H9 (cell line): ENCODE measurements at places on chromosomes 7 and 10. TPM values are rescaled to one million over a fixed set of nuclear protein-coding genes. Genes with fewer than 3 reads are reported as not detected.
A peak's percentile ranks its signal among the peaks of the same experiment; 100 is the strongest.

- DNase-seq = no peak
Observed at GRCh38 chr7:95330204-95330960, 6.0 kb upstream of the PON1 start.

The SORBS1 gene
- 21.5 and 24.3 TPM in 2 replicates for total RNA-seq

The MYH16 gene
- not detected in 2 replicates for total RNA-seq

DNA sequence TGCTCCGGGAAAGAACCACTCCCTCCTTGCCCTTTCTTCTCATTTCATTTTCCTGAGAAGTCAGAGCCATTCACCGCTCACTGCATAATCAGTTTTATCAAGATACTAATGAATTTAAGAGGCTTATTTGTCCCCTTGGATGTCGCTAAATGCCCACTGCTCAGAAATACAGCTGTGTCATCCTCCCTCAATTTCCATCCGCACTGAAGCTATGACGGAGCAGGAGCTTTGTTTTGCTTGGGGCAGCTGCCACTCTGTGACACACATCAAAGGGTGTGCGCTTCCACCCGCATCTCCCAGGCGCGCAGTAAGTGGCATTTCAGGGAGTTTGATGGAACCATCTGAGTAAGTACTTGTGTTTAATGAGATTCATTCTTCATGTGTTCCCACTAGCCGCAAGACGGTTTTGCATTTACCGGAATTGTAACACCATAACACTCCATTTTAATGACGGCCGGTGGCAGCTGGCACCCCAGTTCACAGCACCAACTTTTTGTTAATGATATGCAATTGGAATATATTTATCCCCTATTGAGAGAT lies 103.8 kb upstream of the PARD3 start:
- DNase-seq = no peak

The HECTD2 gene
- total RNA-seq = 10.9 and 13.4 TPM in 2 replicates

The TMEM229A gene
- total RNA-seq = 0.37 and 0.46 TPM in 2 replicates

The MRC1 gene
- not detected in 2 replicates for total RNA-seq

DNA sequence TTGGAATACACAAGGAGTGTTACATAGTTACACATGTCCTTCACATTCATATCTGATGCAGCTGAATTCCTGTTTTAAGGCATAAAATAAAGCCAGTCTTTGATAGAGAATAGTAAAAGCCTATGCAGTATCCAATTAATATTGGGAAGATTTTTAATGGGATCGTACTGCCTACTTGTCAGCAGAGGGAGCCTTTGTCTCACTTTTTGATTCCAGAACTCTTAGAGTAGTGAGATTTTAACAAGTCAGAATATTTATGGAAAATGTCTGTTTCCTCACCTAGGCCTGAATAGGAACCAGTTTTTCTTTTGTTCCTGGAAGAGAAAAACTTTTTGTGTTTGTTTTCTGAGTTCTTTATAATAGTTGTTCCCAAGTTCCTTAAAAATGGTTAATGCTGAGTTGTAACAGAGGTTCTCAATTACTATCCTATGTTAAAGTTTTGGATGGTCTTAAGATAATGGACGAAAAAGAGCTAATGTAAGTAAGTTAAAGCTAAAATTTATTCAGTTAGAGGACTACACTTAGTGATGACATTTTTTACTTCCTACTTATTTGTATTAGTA lies 114.0 kb downstream of the BBS9 start:
- DNase-seq = no peak

The GPR141 gene
- 0.50 and 0.55 TPM in 2 replicates for total RNA-seq

The IDE gene
- total RNA-seq = 45.0 and 48.9 TPM in 2 replicates

The CCDC71L gene
- 12.8 and 13.7 TPM in 2 replicates for total RNA-seq

DNA sequence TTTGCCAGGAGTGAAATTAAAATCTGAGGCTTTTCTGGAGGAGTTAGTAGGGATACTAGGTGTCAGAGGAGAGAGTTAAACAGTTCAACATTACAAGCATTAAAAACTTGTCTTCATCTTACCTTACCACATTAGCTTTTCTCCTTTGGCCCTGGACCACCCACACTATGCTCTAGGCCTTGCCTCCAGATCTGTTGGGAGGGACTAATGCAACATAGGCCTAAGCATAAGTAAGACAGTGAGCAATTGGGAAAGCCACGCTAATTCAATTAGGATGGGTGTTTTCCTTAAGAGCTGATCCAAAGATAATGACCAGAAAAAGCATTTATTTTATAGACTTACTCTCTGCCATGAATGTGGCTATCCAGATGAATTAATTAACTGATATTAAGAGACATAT lies 158.9 kb downstream of the ELMO1 start:
- DNase-seq = no peak

DNA sequence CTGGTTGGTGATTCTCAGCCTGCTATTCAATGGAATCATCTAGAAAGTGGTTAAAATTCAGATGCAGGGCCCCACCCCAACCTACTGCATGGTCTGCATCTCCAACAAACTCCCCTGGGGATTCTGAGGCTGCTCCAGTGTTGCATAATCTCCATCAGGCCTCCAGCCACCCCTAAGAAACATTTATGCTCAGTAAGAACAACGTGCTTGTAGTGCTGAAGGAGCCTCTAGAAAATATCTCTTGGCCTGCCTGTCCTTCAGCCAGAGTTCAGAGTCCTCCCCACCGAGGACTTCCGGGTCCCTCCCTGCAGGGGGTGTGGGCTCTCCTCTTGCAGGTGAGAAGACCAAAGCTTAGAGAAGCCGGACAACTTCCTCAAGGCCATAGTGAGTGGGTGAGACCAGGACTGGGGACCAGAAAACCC lies 159.8 kb downstream of the SH3PXD2A start:
- no peak for DNase-seq

DNA sequence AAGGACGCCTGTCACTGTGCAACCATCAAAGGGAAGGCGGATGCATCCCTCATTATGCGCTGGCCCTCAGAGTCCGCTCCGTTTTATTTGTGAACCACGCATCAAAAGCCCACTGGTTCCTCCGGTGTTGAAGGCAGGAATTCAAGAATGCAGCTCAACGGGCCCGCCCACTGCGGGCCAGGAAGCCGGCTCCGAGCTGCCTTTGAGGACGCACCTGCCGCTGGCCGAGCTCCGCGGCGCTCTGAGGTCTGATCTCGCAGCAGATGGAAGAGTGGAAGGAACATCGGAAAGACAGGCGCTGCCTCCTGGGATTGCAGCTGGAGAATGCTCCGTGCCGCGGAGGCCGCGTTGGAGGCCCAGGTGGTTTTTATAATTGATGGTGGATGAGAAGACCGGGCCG lies 56.9 kb upstream of the ADGRA1 start:
- peak; percentile 64 for DNase-seq

DNA sequence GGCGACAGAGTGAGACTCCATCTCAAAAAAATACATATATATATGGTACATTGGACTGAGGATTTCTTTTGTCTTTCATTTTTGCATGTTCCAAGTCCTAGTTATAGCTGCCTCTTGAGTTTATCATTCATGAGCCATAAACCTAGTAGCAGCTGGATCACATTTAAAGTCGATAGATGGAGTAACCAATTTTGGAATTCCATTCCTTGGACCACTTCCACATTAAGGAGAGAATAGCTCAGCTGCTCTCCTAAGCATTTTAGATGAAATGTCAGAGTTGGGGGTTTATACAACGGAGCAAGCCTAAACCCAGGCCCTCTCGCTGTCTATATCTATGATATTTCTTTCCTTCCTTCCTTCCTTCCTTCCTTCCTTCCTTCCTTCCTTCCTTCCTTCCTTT lies 141.2 kb downstream of the LYZL1 start:
- DNase-seq = no peak

- no peak for DNase-seq
Observed at GRCh38 chr7:144378651-144379050, 23.4 kb downstream of the ARHGEF5 start.

DNA sequence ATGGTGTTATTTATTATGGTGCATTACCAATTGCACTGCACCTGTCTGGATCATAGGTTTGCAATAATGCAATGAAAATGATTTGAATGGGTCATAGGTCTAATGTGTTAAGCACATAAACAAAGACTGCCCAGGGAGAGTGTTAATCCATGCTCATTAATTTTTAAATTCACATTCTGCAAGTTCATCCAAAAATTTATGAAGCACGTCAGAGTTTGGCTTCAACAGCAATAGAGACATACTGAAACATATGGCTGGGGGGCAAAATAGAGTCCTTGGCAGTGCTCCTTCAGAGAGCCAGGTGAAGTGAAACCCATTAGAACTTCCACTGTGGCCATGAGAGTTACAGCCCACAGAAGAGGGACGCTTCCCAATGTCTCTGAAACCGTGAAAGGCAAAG lies 441.1 kb downstream of the POM121L12 start:
- no peak for DNase-seq

DNA sequence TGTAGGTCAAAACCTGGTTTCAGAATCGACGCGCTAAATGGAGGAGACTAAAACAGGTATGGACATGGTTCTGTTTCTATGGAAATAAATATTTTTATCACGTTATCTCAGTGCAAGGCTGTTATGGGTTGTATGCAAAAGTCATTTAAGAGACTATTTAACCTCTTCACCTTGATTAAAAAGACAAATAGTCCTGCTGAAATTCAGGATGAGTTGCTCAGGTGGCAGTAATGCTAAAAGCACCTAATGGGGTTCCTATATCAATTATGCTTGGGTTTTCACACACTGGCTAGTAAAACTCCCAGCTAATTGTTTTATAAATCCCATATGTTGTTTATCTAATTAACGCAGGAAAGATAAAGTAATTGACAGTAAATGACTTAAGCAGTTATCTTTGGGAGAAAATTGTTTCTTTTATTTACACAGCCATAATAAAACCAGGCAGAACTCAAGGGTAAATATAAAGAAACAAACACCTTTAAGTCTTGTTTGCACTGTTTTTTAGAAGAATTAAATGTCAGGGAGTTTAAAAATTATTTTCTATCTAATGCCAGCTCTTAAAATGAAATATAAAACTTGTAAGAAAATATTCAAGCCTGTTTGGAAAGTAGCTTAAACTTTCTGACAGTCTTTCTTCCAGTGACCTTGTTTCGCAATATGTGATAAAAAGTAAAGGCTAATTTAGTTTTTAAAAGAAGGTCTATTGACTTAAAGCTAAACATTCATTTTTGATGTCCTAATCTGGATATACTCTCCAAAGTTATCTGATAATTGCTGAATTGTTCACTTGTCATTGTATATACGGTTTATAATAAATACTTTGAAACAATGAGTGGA lies 3.2 kb downstream of the HHEX start:
- DNase-seq = no peak

The ANKRD30A gene
- total RNA-seq = not detected in 2 replicates

GRCh38 chr7:116455009-116455408 lies 44.5 kb upstream of the CAV2 start:
- no peak for DNase-seq

- DNase-seq = no peak
Observed at GRCh38 chr7:64509583-64509982, 53.3 kb downstream of the ZNF680 start.

DNA sequence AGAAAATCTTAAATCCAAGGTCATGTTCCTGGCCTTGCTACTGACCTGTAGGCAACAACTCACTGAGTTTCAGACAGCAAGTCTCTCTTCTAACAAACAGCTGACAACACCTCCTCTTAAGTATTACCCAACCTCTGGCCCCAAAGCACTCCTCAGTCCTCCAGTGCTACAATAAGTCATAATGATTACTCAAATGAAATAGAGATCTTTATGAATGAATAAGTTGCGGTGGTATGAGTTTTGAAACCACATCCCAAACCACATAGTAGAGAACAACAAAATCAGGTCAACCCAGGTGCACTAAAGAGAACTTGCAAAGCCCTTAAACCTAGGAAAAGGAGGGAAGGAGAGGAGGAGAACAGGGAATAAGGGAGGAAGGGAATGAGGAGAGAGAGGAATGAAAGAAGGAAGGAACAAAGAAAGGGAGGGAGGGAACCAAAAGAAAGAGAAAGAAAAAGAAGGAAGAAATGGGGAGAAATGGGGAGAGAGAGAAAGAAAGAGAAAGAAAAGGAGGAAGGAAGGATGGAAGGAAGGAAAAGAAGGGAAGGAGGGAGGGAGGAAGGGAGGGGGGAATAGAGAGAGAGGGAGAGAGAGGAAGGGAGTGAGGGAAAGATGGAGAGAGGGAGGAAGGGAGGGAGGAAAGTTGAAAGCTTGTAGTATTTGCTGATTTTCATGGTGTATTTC lies 142.8 kb upstream of the CALCR start:
- no peak for DNase-seq

GRCh38 chr7:30929686-30930085 lies 18.0 kb downstream of the AQP1 start:
- DNase-seq = no peak

- no peak for DNase-seq
Observed at GRCh38 chr7:20240080-20240926, 23.1 kb upstream of the MACC1 start.

The SDK1 gene
- total RNA-seq = 8.4 and 8.7 TPM in 2 replicates

DNA sequence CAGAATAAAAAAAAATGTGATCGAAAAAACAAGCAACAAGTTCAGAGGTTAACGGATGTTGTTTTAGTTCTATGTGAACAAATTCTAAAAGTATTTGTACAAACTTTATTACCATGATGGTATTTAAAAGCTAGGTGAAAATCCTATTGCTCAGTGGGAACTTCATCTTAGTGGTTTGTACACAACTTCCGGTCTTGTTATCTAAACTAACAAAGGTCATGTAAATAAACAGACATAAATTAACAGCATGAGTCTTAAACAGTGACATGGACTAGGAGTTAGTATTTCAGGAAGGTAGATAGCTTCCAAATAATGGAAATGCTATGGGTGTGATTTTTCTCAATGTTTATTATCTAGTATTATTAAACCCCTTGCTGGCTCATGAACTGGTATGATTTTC lies 83.8 kb downstream of the SPAG6 start:
- no peak for DNase-seq

- DNase-seq = no peak
Observed at GRCh38 chr7:32259931-32260596, 189.9 kb upstream of the PDE1C start.

GRCh38 chr10:62492012-62492869 lies 118.1 kb downstream of the ZNF365 start:
- DNase-seq = no peak

DNA sequence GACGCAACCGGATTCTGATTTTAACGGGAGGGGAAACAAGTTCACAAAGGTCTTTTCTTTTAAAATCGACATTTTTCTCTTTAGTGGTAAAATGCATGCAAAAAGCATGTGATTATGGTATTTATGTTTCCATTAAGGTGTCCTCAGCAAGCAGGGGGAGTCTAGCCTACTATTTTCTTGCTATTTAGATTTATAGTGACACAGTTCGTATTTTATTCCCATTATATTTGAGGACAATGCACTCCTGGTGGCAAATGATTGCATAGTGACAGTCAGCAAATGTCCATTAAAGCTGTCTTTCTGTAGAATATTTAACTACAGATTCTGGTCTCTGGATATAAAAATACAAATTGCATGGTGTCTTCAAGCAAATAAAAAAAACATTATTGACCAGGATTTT lies 554.2 kb downstream of the PARD3 start:
- DNase-seq = no peak

- no peak for DNase-seq
Observed at GRCh38 chr10:21238044-21238443, 287.4 kb downstream of the SKIDA1 start.

The OR2A1 gene
- total RNA-seq = not detected in 2 replicates

GRCh38 chr7:32241636-32242035 lies 171.4 kb upstream of the PDE1C start:
- no peak for DNase-seq
